ENCODE measurements at places on chromosomes 3 and 15.

- no peak for DNase-seq
Measured at GRCh38 chr15:78660584-78660983, 19.6 kb upstream of the CHRNB4 start.

- no peak for DNase-seq
Measured at GRCh38 chr3:153625506-153625905, 463.5 kb downstream of the RAP2B start.

- DNase-seq: no peak
Measured at GRCh38 chr3:65961733-65962132, 77.0 kb downstream of the MAGI1 start.

DNA sequence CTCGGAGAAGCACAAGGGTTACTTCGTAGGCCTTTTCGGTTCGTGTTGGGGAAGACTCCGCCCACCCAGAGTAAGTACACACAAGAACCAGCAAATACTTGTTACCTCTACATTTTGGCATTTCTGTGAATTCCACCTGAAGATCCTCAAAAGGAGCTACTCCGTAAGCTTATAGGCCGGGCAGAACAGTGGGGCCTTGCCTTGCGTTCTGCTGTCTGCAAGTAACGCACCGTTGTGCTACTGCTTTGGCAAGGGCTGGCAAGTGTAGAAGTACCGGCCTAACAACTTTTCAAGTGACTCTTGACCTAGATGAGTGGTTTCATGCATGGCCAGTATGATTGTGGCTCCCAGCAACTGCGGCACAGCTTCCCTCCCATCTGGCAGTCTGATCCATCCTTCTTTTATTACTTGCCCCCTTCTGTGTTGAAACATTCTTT lies 6.4 kb upstream of the DNAAF4 start:
- DNase-seq: no peak

DNA sequence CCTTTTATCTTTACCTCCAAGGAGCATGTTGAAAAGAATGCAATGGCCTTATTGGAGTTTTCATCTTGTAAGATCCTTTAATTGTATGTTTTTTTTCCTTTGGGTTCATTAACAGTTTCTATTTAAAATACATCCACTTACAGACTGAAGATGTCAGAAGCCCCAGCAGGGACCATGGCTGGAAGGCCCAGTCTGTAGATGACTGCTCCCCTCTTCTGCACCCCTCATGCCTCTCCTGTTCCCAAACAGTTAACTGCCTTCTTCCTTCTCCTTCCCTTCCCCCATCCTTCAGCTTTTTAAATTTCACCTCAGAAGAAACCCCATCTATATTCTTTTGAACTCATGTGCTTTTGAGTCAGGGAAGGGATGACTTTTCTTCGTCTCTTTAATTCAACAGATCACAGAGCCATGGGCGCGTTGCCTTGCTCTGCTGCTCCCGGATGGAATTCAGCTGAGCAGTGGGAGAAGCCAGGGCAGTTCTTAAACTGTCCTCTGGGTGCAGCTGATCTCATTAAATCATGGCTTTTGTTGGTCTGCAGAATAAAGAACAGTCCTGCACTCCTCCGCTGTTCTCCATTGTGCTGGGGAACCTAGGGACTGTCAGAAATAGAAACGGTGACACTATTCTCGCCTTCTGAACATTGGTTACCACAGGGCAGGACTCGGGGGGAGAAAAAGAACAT lies 71.5 kb upstream of the EIF1B start:
- no peak for DNase-seq

GRCh38 chr3:42314411-42314810 lies 48.4 kb upstream of the CCK start:
- no peak for DNase-seq

- DNase-seq: peak; percentile 2
Measured at GRCh38 chr3:129794311-129795185, 99.0 kb downstream of the TMCC1 start.

DNA sequence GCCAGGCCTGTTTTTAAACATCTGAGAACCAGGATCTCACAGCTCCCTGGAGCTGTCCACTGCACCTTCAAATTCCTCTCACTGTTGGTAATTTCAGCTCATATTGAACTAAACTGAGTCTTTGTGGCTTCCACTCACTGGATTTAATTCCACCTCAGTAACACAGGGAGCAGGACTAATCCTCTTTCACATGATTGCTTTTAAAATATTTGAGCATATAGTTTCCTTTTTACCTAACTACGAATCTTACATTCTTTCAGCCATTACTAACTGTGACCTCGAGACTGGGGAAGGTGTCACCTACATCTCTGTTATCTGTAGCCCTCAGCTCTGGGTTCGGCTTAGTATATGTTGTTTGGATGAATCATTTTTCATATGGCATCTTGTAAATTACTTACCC lies 194.3 kb upstream of the C2CD4B start:
- DNase-seq: no peak

- no peak for DNase-seq
Measured at GRCh38 chr3:124620600-124621063, 109.6 kb upstream of the UMPS start.

DNA sequence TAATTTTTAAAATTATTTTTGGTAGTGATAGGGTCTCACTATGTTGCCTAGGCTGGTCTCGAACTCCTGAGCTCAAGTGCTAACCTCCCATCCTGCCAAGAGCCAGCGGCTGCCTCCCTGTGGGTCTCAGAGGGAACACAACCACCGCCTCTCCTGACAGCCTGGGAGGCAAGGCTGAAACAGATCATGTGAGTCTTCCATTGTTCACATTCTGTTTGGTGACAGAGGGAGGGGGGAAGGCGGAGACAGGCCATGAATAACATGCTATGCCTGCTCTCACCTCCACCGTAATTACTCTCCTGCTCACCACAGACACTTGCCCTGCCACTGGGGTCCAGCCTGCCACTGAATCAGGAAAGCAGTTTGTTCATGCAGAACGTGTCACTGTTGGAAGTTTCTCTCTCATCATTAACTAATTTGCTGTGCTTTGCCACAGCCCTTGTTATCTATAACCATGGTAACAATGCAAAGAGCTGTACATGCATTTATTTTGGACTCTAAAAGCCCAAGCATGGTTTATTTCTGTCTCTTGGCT lies 78.4 kb upstream of the RASGRF1 start:
- no peak for DNase-seq

GRCh38 chr3:26920646-26921478 lies 298.3 kb downstream of the LRRC3B start:
- DNase-seq: no peak

- no peak for DNase-seq
Measured at GRCh38 chr15:39400821-39401550, 179.9 kb upstream of the THBS1 start.

DNA sequence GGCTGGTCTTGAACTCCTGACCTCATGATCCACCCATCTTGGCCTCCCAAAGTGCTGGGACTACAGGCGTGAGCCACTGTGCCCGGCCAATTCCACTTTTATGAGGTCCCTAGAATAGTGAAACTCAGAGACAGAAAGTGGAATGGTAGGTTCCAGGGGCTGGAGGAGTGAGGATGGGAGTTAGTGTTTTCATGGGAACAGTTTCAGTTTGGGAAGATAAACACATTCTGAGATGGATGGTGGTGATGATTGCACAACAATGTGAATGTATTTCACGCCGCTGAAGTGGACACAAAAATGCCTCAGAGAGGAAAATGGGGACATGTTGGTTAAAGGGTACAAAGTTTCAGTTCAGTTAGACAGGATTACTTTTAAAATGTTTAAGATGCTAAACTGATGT lies 22.5 kb upstream of the HDAC11 start:
- DNase-seq: no peak

GRCh38 chr3:125143982-125144652 lies 68.4 kb downstream of the SLC12A8 start:
- no peak for DNase-seq

DNA sequence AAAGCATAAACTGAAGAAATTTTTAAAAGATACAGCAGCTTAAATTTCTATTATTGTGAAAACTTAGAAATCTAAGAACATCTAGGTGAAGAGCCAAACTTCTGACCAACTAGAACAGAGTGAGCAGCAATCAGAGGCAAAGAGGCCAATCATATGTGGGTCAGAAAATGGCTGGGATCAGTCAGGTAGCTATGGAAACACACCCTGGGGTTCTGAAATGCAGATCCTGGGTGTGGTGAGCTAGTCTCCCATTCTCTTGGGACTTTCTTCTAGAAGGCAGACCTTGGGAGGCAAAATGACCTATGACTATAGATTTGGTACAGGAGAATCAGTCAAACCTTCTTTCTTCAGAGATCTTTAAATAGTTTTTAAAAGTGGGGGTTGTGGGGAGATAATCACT lies 385.8 kb downstream of the TBC1D5 start:
- DNase-seq: no peak

DNA sequence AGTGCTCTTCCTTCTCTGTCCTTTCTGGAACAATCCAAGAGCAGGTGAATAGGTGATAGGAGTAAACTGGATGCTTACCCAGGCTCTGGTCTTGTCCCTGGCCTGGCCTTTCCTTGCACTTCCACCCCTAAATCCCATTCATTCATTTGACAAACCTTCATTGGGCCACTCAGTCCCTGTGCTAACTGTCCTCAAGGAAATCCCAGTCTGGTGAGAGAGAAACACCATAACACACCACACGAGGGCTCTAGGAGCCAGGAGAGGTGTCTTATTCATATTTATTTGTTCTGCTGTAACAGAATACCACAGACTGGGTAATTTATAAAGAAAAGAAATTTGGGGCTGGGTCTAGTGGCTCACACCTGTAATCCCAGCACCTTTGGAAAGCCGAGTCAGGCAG lies 22.8 kb downstream of the EFCC1 start:
- no peak for DNase-seq

- no peak for DNase-seq
Measured at GRCh38 chr15:70876011-70876410, 16.2 kb downstream of the THAP10 start.

DNA sequence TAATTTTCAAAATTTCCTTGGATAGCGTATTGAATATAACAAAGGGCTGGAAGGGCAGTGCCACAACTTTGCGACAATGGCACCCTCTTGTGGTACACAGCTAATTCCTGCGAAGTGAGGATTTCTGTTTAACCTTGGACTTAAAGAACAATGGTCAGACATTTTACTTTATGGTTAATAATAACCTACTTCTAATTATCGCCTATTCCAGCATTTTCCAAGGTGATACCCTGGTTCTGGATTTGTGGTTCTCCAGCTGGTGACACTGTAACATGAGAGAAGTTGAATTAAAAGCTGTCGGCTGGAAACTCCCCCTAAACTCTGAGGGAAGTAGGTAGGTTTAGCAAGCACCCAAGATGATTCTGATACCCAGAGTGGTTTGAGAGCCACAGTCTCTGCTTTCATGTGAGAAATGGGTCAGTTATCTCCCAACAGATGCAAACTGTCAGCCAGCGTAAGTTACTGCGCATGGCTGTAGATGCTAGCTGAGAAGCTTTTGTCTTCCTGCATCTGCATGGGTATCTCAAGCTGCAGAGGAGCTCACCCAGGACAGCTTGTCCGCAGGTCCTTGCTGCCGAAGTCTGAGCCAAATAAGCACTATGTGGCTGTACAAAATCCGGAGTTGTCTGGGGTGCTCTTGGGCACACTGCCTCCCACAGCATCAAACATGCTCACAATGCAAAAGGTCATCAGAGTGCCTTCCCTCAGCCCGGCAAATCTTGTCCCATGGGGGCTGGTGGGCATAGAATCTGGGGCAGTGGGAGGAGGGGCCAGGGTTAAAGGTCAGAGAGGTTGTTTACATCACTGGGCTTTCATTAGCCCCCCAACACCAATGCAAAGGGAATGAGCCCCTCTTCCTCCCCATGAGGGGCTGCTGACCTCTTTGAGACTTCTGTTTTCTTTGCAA lies 6.6 kb upstream of the CHSY1 start:
- DNase-seq: peak; percentile 20

GRCh38 chr15:66965201-66965900 lies 100.1 kb upstream of the SMAD3 start:
- no peak for DNase-seq

GRCh38 chr15:77393471-77393840 lies 26.4 kb downstream of the PEAK1 start:
- DNase-seq: no peak

DNA sequence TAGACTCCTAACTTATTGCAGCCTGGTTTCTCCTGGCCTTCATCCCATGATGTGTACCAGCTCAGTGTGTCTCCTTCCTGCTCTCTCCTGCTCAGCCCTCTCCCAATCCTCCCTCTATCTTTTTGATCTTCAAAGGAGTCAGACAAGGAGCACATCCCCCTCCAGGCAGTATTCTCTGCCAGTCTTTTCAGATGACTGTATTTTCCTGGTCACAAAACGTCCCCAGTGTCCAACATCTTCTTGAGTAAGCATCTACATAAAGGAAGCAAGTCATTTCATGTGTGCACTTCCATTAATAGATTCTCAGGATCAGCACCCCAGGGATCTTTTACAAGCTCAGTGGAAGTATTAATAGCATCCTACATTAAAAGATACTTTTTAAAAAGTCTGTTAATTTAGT lies 148.9 kb upstream of the THBS1 start:
- no peak for DNase-seq
